Activated naive CD4-positive, alpha-beta T cell treated with anti-CD3 and anti-CD28 coated beads for 36 hours (primary cell): ENCODE measurements at places on chromosomes 12 and 14. TPM values are rescaled to one million over a fixed set of nuclear protein-coding genes. Genes with fewer than 3 reads are reported as not detected.

- H3K36me3 ChIP-seq, result no peaks in the 10 kb centered on the region
- no peak for DNase-seq
- no peaks in the 10 kb centered on the region for H3K27me3 ChIP-seq
- no peak overlapping the region for H3K27ac ChIP-seq
- H3K4me3 ChIP-seq, result no peak overlapping the region
Measured at GRCh38 chr12:22413592-22413991, 79.1 kb upstream of the ST8SIA1 start.

GRCh38 chr12:50662116-50662510 lies 101.8 kb upstream of the ATF1 start:
- H3K4me3 ChIP-seq, result no peak overlapping the region
- H3K36me3 ChIP-seq, result peaks cover 11% of the 10 kb centered on the region
- DNase-seq, result no peak
- no peak overlapping the region for H3K27ac ChIP-seq
- no peaks in the 10 kb centered on the region for H3K27me3 ChIP-seq
- no peaks in the 10 kb centered on the region for H3K4me1 ChIP-seq

- H3K4me3 ChIP-seq, result no peak overlapping the region
- no peak for DNase-seq
- H3K4me1 ChIP-seq, result no peaks in the 10 kb centered on the region
- H3K36me3 ChIP-seq, result no peaks in the 10 kb centered on the region
- no peak overlapping the region for H3K27ac ChIP-seq
Measured at GRCh38 chr14:33699300-33699983, 251.4 kb downstream of the EGLN3 start.

Gene CLEC2B
- total RNA-seq, result 30.3 TPM
